ENCODE measurements at places on chromosomes 11 and 22.

DNA sequence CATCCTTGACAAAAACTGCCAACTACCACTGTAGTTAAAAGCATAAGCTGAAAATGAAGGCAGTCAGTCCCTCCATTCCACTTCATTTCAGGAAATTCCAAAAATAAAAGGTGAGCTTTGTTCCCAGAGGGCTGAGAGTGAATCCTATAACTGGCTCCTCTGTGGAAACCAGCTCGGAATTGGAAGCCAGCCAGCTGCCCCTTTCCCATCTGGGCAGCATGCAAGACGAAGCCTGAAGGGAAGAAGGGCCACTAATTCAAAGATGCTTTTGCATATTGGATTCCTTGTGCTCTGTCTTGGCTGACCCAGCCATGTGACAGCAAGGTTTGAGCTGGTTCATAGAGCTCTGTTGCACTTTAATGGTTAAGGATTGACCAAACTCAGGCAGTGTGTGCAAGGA, 83.4 kb downstream of the ALX4 start:
- no peak for DNase-seq

- DNase-seq = no peak
Observed at GRCh38 chr22:47423266-47423665, 660.8 kb downstream of the TBC1D22A start.

- DNase-seq = no peak
Observed at GRCh38 chr11:32852207-32852606, 22.5 kb downstream of the PRRG4 start.

DNA sequence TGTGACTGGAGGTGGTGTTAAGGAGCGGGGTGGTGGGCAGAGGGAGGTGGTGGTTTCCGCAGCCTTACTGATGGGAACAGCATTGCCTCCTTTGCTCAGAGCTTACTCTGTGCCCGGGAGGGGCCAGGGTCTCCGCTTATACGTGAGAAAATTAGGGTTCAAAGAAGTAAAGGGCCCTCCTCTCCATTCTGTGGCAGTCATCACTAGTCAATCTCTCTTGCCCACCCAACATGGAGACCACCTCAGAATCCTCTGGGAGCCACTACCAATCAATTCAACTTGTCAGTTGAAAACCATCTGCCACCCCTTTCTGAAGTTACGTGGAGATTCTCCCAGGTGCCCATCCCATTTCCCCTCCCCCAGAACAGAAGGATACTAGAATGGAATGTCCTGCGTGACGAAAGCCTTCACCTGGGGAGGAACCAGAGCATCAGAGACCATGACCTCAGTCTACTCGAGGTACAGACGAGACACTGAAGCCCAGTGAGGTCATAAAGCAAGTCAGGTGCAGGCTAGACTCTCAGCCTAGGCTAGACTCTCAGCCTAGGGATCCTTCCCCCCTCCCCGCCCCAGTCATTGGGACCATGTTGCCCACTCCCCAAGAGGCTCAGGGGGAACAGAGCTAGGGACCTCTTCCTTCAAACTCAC, 2.0 kb downstream of the SELENOM start:
- no peak for DNase-seq

DNA sequence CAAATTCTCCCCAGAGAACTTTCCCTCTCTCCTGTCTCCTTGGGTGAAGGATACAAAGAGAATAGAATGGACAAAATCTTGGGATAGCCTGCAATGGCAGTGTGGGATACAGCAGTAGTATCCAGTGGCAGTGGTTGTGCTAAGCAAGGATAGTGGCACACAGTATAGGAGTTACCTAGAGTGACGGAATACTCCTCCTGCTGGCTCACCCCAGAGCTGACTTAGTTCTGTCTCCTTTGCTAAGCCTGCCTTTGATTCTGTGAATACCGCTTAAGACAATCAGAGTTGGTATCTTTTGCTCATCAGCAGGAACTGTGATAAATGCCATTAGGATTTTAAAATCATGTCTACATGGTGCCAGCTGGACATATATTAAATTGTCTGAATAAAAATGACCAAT, 404.3 kb downstream of the JRKL start:
- no peak for DNase-seq

Data from CD4-positive, alpha-beta T cell treated with Interleukin-15 for 1 hour (primary cell).